ENCODE measurements at places on chromosomes 2 and 18.

GRCh38 chr2:69095305-69095704 is 82.3 kb downstream of the ANTXR1 start:
- no peak for DNase-seq

DNA sequence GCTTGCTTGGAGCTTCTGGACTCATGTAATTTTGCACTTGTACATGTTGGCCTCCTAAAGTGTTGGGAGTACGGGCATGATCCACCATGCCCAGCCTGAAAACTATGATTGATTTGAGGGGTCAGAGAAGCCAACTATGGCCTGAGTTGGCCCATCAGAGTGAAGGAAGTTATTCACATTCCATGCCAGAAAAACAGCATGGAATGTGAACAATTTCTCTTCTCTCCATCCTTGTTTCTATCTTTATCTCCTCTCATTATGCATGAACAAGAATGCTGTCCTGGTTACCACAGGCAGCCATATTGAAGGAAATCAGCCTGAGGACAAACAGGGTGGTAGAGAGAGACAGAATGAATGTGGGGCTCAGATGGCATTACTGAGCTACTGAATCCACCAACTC is 3.5 kb upstream of the CD226 start:
- no peak for DNase-seq

DNA sequence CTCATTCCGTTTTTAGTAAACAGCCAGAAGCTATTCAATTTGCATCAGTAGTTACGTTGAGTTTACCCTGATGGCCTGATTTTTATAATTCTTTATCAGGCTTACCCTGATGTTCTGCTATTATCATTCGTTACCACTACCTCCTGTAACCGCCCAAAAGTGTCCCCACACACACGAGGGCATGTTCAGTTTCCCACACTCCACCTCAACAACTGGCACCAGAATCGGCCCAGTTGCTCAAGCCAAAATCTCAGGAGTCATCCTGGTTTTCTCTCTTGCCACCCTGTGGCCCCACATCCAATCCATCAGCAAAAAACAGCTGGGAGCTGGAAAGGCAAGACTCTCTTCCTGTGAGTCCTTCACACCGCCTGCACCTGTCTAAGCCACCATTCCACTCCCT is 102.9 kb upstream of the RAB6C start:
- no peak for DNase-seq

GRCh38 chr2:64848945-64849344 is 140.3 kb upstream of the SLC1A4 start:
- no peak for DNase-seq

- no peak for DNase-seq
Observed at GRCh38 chr2:85957256-85957655, 68.5 kb upstream of the ST3GAL5 start.

DNA sequence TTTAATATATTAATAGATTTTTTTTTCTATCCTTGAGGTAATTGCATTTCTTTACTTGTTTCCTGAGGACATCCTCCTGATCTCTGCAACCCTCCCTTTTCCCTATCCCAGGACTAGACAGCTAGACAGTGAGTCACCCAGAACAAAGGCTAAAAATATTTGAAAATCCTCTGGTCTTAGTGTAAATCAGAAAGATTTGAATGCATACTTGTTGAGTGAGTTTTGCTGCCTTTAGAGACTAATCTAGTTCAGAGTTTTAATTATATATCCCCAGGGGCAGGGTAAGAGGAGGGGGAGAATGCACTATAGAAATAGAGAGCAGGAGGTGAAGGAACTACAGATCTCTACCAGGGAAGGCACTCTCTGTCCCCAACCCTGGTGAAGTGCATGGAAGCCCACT is 202.3 kb upstream of the TCF4 start:
- DNase-seq: no peak

DNA sequence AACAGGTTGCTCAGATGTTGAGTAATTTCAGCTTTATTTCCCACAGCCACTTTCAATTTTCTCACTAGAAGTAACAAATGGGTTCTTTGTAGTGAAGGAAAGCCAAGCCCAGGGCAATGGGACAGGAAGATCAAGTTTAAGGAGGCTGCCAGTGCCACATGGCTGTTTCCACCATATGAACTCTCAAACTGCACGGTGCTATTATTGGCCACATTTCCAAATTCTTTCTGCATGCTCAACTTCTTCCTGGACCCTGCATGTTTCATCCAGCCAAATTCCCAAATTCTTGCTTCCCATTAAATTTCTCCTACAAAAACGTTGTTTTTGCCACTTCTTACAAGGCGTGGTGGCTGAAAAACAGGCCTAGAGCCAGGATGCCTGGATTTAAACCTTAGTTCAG is 193.3 kb upstream of the SPHKAP start:
- no peak for DNase-seq

DNA sequence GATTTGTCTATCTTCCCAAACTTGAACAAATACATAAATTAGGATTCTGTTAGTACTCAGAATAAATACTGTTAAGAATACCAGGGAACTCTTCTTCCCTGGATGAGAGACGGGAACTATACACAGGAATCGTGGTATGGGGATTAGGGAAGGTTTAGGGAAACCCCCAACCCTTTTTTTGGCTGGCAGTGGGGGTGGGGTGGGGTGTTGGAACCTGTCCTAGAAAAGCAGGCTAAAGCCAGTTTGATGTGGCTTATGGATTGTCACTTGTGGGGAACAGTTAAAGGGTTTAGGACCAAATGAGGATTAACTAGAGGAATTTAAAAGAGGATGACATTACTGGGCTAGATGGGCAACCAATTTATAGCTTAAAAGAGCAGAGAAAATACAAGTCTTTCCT is 1.8 kb downstream of the SLC4A10 start:
- no peak for DNase-seq

GRCh38 chr2:12978066-12978835 is 261.5 kb downstream of the TRIB2 start:
- no peak for DNase-seq
